HFFc6 (cell line): ENCODE measurements at places on chromosomes 12 and 14.

- DNase-seq: no peak
Observed at GRCh38 chr14:79475887-79476532, 735.3 kb downstream of the DIO2 start.

DNA sequence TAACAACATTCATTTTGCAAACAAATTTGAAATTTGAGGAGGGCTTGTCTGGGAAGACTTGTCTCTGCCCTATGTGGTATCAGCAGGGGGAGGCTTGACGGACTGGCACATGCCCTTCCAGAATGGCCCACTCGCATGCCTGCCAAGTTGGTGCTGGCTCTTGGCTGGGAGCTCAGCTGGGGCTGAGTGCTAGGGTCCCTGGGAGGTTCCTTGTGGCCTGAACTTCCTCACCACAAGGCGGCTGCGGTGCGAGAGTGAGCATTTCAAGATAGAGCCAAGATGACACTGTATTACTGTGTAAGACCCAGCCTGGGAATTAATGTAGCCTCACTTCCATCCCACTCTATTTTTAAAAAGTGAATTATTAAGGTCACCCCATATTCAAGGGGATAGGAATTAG lies 271.6 kb upstream of the PLEKHG7 start:
- DNase-seq: no peak

DNA sequence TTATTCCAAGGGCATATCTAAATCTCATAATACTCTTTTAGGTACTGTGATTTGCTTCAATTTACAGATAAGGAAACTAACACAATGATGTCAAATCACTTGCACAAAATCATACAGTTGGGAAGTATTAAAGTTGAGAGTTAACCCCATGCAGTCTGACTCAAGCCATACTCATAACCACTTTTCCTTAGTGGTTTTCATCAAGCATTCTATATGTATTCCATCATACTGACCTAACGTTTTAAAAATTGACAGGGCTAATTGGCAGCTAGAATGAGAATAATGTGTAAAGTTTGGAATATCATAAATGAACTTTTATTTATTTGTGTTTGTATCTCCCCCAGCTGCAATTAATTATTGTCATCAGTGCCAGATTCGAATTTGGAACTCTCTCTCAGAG lies 20.9 kb downstream of the PUS7L start:
- peak; percentile 20 for DNase-seq

GRCh38 chr14:35158951-35159653 lies 36.8 kb downstream of the PRORP start:
- DNase-seq: no peak

DNA sequence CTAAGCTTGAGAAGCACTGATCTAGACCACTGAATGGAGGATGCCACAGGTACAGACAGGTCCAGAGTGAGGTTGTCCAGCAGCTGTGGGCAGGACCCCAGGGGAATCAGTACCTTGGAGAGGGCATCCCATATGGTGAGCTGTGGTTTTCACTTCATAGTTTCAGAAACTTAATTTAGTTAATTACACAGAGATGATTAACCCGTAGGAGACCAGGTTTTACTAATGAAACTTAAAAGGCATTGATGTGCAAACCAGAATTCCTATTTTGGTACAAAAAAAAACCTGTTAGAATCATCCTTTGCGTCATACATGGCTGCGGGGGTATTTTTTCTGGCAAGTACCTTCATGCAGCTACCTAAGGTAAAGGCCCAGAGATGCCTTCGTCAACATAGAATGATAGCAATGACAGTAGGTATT lies 159.3 kb downstream of the DACT1 start:
- DNase-seq: no peak

DNA sequence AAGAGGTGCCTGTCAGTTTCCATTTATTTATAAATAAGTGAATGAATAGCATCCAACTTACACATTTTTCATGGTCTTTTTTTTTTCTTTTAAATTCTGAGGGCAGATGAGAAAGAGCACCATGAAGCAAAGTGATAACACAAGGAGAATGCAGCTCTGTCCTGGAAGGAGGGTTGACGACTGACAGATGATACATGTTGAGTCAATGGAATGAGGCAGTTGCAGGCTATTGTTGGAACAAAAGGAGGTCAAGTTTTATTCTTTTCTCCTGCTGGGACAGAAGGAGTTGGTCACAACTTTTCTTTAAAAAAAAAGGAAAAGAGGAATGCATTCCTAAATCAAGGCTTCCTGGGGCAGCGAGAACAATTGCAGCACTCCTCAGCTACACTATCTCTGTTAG lies 119.9 kb upstream of the PLEKHG7 start:
- no peak for DNase-seq

GRCh38 chr12:52121824-52122539 lies 42.5 kb downstream of the SMIM41 start:
- DNase-seq: peak; percentile 28

DNA sequence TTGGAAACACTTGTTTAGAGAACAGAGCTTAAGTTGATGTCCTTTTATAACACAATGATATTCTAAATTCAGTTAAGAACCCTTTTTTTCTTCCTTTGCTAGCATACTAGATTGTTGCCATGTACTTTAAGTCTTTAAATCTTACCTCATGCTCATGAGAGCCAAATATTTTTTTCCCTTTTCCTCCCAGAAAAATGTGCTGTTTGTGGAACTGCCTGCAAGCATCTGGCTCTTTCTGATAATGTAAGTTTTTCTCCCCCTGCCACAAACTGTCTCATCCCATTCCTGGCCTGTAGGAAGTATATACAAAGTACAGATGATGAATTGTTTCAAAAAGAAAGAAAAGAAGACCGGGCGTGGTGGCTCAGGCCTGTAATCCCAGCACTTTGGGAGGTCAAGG lies 5.3 kb downstream of the RNF212B start:
- DNase-seq: no peak

DNA sequence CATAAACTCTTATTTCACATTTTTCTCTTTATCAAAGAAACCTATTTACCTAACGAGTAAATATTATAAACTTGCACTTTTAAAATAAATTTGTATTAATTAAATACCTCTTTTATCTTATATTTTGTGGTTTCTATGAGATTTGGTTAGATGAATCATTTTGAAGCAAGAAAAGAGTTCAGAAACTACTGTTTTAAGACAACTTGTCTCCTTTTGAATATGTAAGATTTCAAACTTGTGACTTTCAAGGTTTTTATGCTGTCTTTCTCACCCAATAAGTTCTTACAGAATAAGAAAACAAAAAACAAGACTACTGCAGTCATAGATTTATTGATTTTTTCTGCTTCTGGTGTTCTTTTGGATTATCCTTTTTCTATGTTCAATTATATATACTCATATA lies 339.0 kb downstream of the SNAPC1 start:
- no peak for DNase-seq

DNA sequence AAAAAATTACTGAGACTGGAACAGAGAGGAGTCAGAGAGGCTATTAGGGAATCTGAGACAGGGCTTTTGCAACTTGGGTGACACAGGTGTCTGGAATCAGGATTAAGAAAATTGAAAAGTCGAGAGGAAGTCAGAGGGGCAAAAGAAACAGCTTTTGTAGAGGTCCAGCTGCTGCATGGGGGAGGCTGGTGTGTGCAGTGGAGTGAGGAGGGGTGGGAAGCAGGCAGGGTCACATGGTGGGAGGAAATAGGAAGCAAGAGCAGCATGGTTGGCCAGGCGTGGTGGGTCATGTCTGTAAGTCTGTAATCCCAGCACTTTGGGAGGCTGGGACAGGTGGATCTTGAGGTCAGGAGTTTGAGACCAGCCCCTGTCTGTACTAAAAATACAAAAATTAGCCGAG lies 69.7 kb upstream of the VRK1 start:
- no peak for DNase-seq

GRCh38 chr12:2284321-2284813 lies 231.6 kb downstream of the CACNA1C start:
- DNase-seq: peak; percentile 69

DNA sequence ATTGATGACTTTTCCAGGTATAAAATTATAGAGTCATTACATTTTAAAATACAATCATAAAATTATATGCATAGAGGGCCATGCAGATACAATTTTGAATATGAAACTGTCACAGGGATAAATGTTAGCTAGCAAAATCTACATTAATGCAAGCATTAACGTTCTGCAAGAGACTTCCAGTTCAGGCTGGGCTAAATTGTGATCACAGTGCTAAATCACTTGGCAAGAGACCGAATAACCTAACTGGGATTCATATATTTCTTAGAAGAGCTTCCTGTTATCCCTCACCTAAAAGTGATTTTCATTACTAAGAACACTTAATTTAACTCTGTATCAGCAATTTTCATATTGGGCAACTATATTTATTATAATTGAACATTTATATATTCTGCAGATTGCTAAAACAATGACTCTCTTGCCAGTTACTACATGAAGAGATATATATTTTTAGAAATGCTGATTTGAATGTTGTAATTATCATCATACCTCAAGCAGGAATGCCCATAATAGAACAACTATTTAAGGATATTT lies 83.2 kb downstream of the MGAT4C start:
- DNase-seq: no peak

DNA sequence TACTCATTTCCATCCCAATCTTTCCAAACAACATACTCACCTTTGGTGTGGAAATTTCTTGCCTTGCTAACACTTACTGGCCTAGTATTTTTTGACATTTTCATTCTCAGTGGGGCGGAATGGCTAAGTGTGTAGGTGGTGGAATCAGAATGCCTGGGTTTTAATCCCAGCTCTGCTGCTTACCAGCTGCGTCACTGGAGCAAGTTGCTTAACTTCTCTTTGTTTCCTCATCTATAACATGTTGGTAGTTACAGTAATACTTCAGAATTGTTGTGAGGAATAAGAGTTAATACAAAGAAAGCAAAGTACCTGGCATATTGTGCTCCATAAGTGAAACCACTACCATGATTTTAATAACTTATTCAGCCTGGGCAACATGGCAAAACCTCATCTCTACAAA lies 3.0 kb upstream of the FAM177A1 start:
- no peak for DNase-seq

DNA sequence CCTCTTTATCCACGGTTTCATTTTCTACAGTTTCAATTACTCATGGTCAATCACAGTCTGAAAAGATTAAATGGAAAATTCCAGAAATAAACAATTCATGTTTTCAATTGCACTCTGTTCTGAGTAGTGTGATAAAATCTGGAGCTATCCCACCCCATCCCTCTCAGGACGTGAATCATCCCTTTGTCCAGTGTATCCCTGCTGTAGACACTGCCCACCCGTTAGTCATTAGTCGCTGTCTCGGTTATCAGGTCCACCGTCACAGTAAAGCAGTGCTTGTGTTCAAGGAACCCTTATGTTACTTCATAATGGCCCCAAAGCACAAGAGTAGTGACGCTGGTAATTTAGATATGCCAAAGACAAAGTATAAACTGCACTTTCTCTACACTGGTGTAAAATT lies 141.0 kb upstream of the LMNTD1 start:
- peak; percentile 91 for DNase-seq
